Sciatic nerve (tissue), 2 donors: ENCODE measurements at places on chromosomes 16 and 17. TPM values are rescaled to one million over a fixed set of nuclear protein-coding genes. Genes with fewer than 3 reads are reported as not detected.

Gene LGALS9
- total RNA-seq, result 41.8 TPM

Gene KRT27
- total RNA-seq, result 1.2 TPM

GRCh38 chr17:9202532-9202931, 181.2 kb downstream of the NTN1 start:
- DNase-seq, result no peak

DNA sequence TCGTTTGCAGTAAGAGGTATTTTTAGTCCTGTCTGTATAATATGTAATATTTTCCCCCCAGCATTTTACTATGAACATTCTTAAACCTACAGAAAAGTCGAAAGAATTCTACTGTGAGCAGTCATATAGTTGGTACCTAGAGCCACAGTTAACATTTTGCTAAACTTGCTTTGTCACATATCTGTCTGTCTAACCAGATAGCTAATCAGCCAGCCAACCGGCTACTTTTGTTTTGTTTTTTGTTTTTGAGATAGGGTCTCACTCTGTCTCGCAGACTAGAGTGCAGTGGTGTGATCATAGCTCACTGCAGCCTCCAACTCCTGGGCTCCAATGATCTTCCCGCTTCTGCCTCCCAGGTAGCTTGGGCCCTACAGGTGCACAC, 73.3 kb downstream of the ABCC1 start:
- DNase-seq, result no peak

- DNase-seq, result no peak
Observed at GRCh38 chr16:89135971-89136765, 35.4 kb upstream of the CDH15 start.
